ENCODE measurements at places on chromosomes 7 and 10.

DNA sequence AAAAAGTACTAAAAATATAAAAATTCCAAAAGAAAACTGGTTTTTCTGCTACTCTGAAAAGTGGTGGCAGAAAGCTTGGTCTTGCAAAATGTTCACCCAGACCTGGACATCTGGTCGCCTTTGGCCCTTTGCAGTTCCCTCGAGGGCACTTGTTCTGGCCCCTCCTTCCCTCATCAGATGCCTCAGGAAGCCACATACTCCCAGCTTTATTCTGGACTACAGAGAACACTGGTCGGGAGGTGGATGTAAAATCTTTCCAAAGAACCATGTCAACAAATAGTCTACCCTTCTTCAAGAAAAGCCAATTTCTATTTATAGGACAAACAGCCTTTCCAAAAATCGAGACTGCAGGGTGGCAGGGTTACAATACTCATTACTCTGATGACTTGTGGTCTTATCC is 726.1 kb downstream of the TNS3 start:
- no peak for DNase-seq

DNA sequence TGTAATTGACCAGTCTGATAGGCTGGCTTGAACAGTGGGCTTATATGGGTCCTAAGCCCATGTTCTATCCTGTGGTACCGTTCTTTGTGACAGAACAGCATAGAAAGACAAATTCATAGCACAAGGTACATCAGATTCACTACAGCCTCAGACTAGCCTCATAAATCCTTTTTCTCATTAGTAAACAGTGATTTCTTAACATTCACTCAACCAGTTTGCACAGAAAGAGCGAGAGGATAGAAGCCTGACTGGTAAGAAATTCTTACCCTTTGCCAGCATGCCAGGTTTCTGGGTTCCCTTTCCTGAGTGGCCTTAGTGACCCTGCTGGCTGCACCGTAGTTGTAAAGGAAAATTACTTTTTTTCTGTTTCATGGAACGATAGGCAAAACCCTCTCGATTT is 412.1 kb downstream of the SH2D4B start:
- DNase-seq = no peak

DNA sequence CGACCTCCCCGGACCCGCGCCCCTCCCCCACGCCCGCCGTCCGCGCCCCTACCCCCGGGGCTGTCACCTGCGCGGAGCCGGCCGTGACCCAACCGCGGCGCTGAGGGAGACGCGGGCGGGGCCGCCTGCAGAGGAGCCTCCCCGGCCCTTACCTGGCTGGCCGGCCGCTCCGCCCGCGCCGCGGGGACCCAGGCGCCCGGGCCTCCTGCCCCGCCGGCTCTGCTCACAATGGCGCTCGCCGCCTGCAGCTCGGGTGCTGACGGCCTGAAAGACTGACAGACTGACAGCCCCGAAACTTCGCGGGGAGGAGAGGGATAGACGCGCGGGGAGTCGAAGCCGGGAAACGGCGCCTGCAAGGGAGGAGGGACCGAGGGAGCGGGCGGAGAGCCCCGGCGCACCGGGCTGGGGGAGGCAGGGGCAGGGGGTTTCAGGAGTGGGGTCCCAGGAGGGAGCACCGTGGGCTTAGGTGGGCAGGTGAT is 393 bp downstream of the ZNF467 start:
- DNase-seq = peak; percentile 42

DNA sequence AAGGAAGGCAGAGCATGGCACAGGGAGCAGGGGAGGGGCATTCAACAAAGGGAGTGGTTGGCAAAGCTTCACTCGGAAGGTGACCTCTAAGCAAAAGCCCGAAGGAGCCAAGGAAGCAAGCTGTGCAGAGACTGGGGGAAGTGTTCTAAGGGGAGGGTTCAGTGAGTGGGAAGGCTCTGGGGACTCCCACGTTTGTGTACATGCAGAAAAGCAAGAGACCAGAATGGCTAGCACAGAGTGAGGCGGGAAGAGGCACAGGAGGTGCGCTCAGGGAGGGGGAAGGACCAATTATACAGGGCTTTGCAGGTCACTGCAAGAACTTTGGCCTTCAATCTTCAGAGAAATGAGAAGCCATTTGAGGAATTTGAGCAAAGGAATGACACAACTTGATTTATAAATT is 7.4 kb downstream of the ARHGAP21 start:
- no peak for DNase-seq

- no peak for DNase-seq
Observed at GRCh38 chr7:17062151-17063044, 180.6 kb upstream of the AGR3 start.

- DNase-seq = no peak
Observed at GRCh38 chr10:94524146-94524545, 21.4 kb upstream of the HELLS start.

GRCh38 chr10:30705101-30705624 is 75.6 kb upstream of the LYZL2 start:
- peak; percentile 59 for DNase-seq

GRCh38 chr10:21300551-21300950 is 224.9 kb downstream of the SKIDA1 start:
- no peak for DNase-seq

DNA sequence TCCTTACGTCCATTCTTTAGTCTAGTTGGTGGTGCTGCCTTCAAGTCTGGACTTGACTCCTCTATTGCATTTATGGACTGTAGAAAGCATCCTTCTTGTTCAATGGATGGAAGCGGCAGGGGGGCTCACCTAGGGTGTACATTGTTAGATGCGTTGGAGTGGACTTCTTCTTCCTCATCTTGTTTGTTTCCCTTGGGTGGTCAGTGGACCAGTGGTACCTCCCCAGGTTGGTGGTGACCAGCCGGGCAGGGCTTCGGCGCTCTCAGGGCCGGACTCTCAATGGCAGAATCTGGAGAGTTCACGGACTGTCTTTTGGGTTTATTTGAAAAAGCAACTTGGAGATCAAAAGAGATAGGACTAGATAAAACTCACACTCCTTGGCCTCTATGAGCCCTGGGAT is 6.2 kb upstream of the BTBD16 start:
- DNase-seq = no peak

GRCh38 chr10:91681361-91682276 is 48.7 kb upstream of the PPP1R3C start:
- DNase-seq = no peak

DNA sequence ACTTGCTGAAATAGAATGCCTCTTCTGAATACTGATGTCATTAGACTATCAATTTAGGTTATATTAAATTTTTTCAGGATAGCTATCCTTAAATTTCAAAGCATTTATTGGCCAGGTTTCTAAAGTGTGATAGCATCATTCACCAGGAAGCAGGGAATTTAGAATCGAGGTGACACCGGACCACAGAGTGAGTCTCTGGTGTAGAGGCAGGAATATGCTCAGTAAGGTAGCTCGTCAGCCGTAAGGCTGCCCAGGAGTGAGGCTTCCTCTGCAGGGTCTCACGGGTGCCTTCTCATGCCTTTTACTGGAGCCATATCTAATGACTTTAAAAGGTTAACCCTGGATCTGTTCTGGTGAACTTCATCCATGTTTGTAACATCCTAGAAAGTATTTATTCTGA is 170.8 kb upstream of the KLF14 start:
- DNase-seq = no peak

DNA sequence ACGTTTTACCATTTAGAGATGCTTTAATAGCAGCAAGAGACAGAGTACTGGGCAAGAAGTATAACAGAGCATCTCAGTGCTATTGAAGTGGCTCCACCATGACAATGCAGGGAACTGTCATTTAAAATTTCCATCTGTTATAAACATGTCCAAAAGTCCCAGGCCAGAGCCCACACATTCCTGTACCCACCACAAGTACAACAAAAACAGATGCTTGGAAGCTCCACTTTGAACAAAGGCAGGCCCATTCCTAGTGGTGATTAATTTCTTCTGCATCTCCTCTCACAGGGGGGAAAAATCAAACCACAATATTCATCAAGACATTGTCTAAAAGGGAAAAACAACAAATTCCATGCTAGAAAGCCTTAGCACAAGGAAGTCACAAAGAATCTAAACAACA is 627.9 kb downstream of the PARD3 start:
- DNase-seq = no peak

DNA sequence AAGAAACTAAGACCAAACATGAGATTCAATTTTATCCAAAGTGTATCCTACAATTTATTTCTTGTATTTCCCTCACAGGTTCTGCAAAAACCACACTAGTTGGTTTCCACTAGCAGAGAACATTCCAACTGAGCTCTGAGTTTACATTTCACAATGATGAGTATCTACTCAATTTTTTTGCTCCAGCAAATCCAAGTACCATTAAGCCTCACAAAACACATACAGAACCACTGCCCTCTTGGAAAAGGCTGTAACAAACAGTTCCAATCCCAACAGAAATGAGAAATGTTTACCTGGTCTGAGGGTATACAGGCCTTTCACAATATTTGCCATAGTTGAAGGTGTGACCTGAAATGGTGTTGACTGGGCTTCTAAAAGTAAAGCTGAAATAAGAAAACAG is 59.9 kb downstream of the CACUL1 start:
- DNase-seq = no peak

DNA sequence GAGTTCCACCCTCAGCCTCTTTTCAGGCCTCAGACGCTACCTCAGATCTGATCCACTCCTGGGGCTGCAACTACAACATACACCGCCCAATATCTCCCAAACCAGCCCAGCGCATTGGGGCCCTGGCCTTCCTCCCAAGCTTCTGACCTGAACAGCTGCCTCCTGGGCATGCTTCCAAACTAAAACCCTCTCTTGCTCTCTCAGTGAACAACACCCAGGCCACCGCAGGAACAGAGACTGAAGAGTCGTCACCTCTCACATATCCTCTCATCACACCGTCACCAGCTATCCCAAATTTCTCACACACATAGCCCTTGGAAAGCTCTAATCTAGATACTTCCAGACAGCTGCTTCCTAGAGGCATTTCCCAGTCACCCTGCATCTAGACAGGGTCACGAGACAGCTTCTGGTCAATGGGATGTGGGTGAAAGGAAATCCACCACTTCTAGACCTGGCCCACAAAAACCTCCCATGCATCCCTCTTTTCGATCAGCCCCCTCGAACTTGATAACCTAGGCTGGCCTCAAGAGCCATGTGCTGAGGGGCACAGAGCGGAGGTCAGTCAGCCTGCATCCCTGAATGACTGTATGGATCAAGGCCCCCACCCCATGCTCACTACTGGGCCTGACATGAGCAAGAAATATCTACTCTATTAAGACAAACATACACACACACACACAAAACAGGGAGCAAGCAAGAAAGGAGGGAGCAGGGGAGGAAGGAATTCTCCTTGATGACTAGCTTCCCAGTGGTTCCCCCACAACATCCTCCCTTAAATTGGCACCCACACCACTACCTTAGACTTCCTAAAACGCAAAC is 1.8 kb downstream of the PARP12 start:
- no peak for DNase-seq

GRCh38 chr7:19621740-19622139 is 87.1 kb downstream of the POLR1F start:
- no peak for DNase-seq

GRCh38 chr7:155298288-155298833 is 683 bp downstream of the INSIG1 start:
- peak; percentile 22 for DNase-seq

GRCh38 chr7:94632338-94633013 is 23.5 kb downstream of the SGCE start:
- no peak for DNase-seq

DNA sequence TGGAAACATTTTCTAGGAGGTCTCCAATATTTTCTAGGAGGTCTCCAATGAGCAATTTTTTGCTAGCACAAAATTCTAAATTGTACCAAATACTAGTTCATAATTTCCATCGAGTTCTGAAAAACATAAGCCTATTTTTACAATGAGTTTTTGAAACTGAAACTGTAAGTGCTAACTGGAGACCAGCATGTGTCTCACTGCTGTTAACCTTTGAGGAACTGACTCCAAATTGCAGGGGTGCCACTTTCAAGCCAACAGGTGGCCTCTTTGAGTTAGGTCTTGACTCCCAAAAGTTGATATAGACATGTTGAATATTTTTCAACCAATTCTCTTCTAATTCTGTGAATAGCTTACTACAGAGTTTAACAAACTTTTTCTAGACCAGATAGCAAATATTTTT is 58.8 kb downstream of the CAV1 start:
- no peak for DNase-seq

GRCh38 chr10:43126759-43127424 is 11.4 kb upstream of the CSGALNACT2 start:
- DNase-seq = no peak

DNA sequence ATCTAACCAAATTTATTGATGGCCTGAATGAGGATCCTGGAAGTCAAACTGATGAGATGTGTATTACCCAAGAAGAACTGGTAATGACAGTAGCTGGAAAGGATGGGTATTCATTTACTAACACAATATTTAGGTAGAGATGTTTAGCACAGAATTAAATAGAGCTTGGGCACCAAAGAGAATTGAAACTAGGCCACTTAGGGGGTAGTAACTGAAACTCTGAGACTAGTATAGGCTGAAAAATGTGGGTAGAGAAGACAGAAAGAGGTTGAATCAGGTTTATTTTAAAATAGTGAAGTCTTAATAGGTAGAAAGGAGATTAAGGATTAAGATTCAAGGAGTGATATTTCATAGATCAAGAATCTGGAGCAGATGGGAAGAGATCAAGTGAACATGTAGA is 155.8 kb downstream of the MLLT10 start:
- no peak for DNase-seq

DNA sequence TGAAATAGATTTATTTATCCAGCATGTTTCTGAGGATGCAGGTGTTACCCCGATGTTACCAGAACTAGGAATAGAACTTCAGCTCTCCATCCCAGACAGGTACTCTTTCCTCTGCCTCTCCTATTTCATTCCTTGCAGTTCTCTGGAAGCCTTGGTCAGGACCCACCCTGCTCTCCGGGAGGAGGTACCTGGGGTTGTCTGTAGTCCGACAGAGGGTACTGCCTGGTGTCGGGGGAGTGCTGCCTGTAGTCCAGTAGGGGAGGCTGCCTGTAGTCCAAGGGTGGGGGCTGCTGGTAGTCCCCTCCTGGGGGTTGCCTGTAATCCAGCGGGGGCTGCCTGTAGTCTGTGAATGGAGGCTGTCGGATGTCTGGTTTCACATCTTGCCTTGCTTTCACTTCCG is 328.4 kb downstream of the PHTF2 start:
- no peak for DNase-seq

- DNase-seq = no peak
Observed at GRCh38 chr7:123771846-123772245, 23.0 kb upstream of the WASL start.

DNA sequence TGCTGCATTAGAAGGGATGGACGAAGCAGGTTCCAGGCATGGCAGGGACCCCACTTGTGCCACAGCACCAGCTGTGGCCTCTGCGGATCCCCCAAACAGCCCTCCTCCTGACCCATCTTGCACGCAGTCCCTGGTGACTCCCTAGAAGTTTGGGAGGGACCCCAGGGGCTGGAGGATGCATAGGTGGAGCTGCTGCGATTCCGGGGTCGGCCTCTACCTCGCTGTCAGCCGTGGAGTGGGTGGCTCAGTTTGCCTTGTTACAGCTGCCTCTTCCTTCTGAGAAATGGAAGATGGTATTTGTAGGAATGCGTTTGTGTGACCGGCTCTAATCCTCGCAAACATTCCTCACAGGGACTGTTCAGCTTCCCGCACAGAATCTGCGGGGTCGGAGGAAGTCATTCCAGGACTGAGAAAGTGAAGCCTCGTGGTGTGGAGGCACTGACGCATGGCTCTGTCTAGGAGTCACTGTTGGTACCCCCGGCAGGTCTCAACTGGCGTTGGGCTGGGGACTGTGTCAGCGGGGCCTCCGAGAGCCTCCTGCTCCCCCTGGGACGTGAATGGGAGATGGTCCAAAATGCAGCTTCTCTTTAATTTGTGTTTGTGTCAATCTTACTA is 17.5 kb downstream of the PWWP2B start:
- no peak for DNase-seq
